ENCODE measurements at places on chromosomes 5 and 9. TPM values are rescaled to one million over a fixed set of nuclear protein-coding genes. Genes with fewer than 3 reads are reported as not detected.

The ACOT12 gene
- not detected for polyA plus RNA-seq

The ISCA1 gene
- polyA plus RNA-seq: 19.0 TPM

The PAEP gene
- polyA plus RNA-seq: not detected

The F2RL2 gene
- 0.45 TPM for polyA plus RNA-seq

The MYO10 gene
- polyA plus RNA-seq: 13.7 TPM

The PCDHB3 gene
- polyA plus RNA-seq: 0.15 TPM

The KYAT1 gene
- polyA plus RNA-seq: 7.5 TPM

The PKD2L2 gene
- polyA plus RNA-seq: not detected

The IL11RA gene
- 5.7 TPM for polyA plus RNA-seq

The PCDHB6 gene
- polyA plus RNA-seq: 0.15 TPM

The PCDHA4 gene
- not detected for polyA plus RNA-seq

All from stomach (tissue), 19 donors.